ENCODE measurements at places on chromosomes 5 and 9.

GRCh38 chr5:77850536-77851175 lies 74.5 kb upstream of the TBCA start:
- no peak for DNase-seq

GRCh38 chr5:43357878-43358281 lies 44.7 kb upstream of the HMGCS1 start:
- no peak for DNase-seq

GRCh38 chr5:162990856-162991497 lies 446.4 kb upstream of the CCNG1 start:
- DNase-seq = no peak

- peak; percentile 67 for DNase-seq
These were observed 2.7 kb upstream of the NSMF start for GRCh38 chr9:137461663-137462395.

- peak; percentile 16 for DNase-seq
These were observed 35.4 kb downstream of the UBE2R2 start for GRCh38 chr9:33852216-33852826.

- DNase-seq = no peak
These were observed 526.7 kb upstream of the WWC1 start for GRCh38 chr5:167764641-167765289.

Measured in activated CD8-positive, alpha-beta memory T cell treated with anti-CD3 and anti-CD28 coated beads for 1 hour (primary cell).